DND-41 (cell line): ENCODE measurements at places on chromosomes 11 and 22.

DNA sequence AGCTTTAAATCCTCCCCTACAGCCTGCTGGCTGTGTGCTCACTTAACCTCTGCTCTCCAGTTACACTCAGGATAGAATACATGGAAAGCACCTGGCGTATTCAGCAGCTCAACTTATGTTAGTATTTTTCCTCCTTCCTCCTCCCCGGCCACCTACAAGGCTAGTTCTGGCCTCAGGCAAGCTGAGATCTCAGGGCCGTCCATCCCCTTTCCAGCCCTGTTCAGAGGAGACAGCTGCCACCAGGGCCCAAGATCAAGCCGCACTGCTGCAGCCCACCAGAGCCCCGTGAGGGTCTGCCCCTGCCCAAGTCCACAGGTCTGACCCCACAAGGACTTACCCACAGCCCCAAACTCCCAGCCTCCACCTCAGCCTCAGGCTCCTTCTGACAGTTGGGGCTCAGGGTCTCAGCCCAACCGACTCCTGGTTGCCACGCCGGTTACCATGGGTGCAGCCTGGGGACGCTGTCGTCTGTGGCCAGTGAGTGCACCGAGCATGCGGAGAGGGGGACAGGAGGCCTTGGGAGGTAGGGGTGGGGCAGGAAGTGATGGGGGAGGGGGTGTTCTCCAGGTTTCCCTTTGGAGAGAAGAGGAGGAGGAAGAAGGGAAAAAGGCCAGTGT is at the start of gene C11orf16:
Gene C11orf16, minus strand, starts transcription at position 384 of the 617 bp plus-strand sequence. CDS start 639 bp downstream, outside the sequence.
- no peak for DNase-seq

DNA sequence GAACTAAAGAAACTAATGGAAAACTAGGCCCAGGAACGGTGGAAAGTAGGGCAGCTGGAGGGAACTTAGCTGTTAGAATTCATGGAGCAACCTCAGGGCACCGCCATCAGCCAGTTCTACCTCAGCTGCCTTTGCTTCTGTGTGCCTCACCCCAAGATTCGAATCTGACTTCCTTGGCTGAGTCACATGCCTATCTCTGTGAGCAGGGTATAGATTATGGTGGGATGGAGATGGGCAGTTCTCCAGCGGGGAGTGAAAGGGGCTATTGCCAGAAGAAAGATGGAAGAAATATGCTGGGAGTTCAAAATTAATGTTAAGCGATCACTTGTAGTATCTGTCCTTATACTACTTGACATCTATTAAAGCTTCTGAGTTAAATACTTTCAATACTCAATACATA is 18.9 kb upstream of the VWA5A start:
- no peak for DNase-seq

DNA sequence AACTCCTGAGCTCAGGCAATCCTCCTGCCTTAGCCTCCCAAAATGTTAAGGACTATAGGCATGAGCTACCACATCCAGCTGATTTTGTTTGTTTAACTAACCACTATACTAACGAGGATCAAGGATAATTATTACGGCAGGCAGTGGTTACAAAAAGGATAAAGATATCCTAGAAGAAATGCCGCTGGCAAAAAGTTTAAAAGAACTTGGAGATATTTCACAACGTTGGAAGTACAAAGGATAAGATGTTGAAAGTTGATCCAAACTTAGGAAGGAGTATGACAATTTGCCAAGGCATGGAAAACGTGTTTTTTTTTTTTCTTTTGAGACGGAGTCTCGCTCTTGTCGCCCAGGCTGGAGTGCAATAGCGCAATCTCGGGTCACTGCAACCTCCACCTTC is 13.4 kb downstream of the AP5B1 start:
- no peak for DNase-seq

DNA sequence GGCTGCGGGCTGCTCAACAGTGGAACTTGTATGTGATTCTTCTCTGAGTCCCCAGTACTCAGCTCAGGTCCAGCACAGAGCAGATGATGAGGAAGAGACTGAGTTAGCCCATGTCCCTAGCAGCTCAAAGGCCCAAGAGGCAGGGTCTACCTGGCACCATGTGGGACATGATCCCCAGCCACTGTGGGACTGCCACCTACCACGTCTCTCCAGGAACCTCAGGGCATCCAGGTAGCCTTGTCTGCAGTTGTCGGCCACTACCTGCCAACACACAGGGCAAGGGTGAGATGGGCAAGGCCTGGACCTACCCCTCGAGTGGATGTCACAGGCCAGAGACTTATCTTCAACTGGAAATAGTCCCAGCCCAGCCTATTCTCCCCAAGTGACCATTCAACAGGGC is 4.4 kb downstream of the PNPLA5 start:
- no peak for DNase-seq
